ENCODE measurements at places on chromosomes 2 and 18.

DNA sequence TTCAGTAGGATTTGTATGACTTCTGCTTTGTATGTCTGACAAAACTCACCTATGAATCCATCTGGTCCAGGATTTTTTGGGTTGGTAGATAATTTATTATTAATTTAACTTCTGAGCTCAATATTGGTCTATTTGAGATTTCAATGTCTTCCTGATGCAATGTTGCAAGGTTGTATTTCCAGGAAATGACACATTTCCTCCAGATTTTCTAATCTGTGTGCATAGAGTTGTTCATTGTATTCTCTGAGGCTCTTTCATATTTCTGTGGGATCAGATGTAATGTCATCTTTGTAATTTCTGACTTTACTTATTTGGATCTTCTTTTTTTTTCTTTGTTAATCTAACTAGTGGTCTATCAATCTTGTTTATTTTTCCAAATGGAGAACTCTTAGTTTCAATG lies 584.7 kb upstream of the SETBP1 start:
- DNase-seq, result no peak
- no peaks in the 10 kb centered on the region for H3K4me1 ChIP-seq
- no peak overlapping the region for H3K27ac ChIP-seq
- no peaks in the 10 kb centered on the region for H3K27me3 ChIP-seq

DNA sequence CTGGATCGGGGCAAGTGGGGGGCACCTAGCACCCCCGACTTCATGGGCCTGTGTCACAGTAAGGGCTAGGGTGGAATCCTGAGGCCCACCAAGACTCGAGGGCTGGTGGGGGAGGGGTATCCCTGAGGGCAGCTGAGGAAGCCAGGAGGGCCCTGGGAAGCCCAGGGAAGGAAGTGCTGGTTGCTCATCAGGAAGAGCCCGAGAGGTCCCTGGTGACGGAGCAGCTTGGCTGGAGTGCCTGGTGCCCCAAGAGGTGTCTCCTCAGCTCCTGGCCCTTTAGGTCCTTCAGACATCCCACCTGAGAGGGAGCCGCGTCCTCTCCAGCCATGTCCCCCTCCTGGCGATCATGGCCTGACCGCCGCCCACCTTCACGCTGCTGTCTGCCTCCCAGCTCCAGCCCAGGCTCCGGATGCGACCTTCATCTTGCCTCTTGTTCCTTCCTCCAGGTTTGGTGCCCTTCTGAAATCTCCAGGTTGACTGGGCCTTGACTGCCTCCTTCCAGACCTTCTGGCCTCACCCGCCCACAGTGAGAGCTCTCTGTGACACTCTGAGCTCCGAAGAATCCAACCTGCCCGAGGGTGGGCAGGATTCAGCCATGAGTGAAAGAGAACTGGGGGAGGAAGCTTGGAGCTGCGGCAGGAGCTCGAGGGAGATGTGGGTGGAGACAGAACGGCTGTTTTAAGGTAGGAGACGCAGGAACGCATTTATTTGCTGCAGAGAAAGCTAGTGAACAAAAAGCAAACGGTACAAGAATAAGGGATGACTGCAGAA lies 42.7 kb upstream of the SEMA4C start:
- H3K27ac ChIP-seq, result no peak overlapping the region
- no peaks in the 10 kb centered on the region for H3K27me3 ChIP-seq
- H3K4me1 ChIP-seq, result peaks cover 40% of the 10 kb centered on the region
- no peak overlapping the region for H3K4me3 ChIP-seq
- DNase-seq, result no peak
- no peaks in the 10 kb centered on the region for H3K36me3 ChIP-seq

DNA sequence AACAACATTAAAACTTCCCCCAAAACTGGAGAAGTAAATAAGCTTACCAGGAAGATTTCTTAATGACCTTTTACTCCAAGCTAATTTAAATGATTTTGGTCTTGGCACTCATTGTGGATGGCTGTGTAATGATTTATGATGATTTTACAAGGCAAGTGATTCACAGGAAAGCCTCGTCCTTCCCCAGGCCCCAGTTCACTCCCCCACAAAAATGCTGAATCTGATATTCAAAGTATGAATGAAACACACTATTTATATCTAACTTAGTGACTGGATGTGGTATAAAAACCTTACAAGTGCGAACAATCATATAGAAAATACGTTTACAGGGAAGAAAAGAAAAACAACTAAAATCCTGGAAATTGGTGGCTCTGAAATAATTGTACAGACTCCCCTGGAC lies 49.8 kb downstream of the ZNF516 start:
- H3K4me3 ChIP-seq, result no peak overlapping the region
- H3K4me1 ChIP-seq, result no peaks in the 10 kb centered on the region
- no peaks in the 10 kb centered on the region for H3K27me3 ChIP-seq
- DNase-seq, result no peak

DNA sequence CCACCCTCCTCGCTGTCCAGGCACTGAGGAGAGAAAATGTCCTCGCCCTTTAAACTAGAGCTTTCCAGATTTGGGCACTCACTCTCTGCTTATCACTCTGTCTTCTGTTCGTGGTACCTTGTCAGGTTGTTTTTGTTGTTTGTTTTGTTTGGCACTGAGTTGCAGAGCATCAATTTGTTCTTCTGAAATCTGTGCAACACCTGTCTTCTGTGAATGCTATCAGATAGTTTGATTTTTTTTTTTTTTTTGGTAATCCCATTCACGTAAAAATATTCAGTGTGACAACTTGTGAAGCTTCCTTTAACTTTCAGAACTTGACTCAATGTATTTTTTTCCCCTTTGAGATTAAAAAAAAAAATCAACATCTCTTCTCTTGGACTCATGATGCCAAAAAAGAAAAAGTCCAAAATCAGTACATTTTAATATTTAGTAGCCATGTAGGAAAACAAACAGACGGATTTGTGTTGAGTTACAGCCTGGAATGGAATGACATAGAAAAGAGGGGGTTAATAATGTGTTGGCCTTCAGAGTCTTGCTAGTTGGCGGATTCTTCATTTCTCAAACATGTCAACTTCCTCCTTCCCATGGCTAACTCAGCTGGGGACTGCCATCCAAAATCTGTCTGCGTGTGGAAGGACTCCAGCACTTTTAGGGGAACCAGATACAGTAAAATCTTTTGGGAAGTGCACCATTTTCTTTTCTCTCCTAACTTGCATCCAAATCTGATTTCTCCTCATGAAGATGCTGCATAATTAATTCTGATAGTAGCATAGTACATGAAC lies 1.6 kb downstream of the TMEM178A start:
- no peaks in the 10 kb centered on the region for H3K36me3 ChIP-seq
- H3K27ac ChIP-seq, result no peak overlapping the region
- no peak overlapping the region for H3K4me3 ChIP-seq
- no peaks in the 10 kb centered on the region for H3K4me1 ChIP-seq

GRCh38 chr2:70897203-70897976 lies 38.3 kb upstream of the ATP6V1B1 start:
- no peak overlapping the region for H3K4me3 ChIP-seq
- DNase-seq, result no peak

- no peaks in the 10 kb centered on the region for H3K4me1 ChIP-seq
- no peaks in the 10 kb centered on the region for H3K36me3 ChIP-seq
- no peak overlapping the region for H3K4me3 ChIP-seq
- no peak overlapping the region for H3K27ac ChIP-seq
- no peak for DNase-seq
- no peaks in the 10 kb centered on the region for H3K27me3 ChIP-seq
These were observed 210.1 kb downstream of the ZNF521 start for GRCh38 chr18:25141886-25142285.

GRCh38 chr2:74008761-74009395 lies 24.2 kb downstream of the TET3 start:
- DNase-seq, result peak; percentile 98
- peaks cover 22% of the 10 kb centered on the region for H3K4me1 ChIP-seq

- H3K36me3 ChIP-seq, result no peaks in the 10 kb centered on the region
- no peak overlapping the region for H3K27ac ChIP-seq
- no peak overlapping the region for H3K4me3 ChIP-seq
- H3K4me1 ChIP-seq, result peaks cover 3% of the 10 kb centered on the region
- no peaks in the 10 kb centered on the region for H3K27me3 ChIP-seq
These were observed 67.5 kb upstream of the TTN start for GRCh38 chr2:178874529-178875240.

DNA sequence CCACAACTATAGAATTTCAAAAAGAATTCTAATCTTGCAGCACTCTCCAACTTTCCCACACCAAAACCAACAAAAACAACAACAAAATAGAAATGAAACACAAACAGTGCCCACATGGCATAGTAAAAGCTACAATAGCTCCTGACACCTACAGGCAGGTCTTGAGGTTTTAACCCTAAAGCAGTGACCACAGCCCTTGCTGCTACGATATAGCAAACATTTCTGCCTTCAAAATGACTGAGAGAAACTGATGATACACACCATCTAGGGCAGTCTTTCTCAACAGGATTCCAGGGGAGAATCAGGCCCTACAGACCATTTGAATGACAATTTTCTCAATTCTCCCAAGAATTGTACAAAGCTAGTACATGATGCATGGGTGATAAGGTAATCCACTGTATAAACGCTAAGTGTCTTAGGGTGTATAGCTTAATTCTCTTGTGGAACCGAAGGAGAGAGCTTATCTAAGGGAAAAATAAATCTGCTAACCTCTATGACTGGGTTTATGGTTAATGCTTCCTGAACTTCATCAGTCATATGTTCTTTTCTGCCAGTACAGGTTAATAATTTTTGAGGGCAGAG lies 46.5 kb downstream of the TRAK2 start:
- no peaks in the 10 kb centered on the region for H3K36me3 ChIP-seq
- H3K4me1 ChIP-seq, result no peaks in the 10 kb centered on the region
- no peak overlapping the region for H3K4me3 ChIP-seq
- H3K27me3 ChIP-seq, result no peaks in the 10 kb centered on the region
- DNase-seq, result no peak

- peak within 1 kb of the TSS; percentile 81 for H3K4me3 ChIP-seq
- H3K4me1 ChIP-seq, result peaks cover 2% of the 10 kb centered on the region
- peak; percentile 35 for DNase-seq
- no peaks in the 10 kb centered on the region for H3K27me3 ChIP-seq
- peak within 1 kb of the TSS; percentile 63 for H3K27ac ChIP-seq
These were observed at the start of gene EPB41L3 for GRCh38 chr18:5543773-5544389. TSS of gene EPB41L3 (minus strand) at chr18:5543997. CDS start at chr18:5489183, 54,814 bp downstream.

GRCh38 chr2:130303169-130303568 lies 39.5 kb upstream of the IMP4 start:
- no peak overlapping the region for H3K4me3 ChIP-seq
- no peak overlapping the region for H3K27ac ChIP-seq
- no peaks in the 10 kb centered on the region for H3K36me3 ChIP-seq
- no peak for DNase-seq
- H3K4me1 ChIP-seq, result no peaks in the 10 kb centered on the region

DNA sequence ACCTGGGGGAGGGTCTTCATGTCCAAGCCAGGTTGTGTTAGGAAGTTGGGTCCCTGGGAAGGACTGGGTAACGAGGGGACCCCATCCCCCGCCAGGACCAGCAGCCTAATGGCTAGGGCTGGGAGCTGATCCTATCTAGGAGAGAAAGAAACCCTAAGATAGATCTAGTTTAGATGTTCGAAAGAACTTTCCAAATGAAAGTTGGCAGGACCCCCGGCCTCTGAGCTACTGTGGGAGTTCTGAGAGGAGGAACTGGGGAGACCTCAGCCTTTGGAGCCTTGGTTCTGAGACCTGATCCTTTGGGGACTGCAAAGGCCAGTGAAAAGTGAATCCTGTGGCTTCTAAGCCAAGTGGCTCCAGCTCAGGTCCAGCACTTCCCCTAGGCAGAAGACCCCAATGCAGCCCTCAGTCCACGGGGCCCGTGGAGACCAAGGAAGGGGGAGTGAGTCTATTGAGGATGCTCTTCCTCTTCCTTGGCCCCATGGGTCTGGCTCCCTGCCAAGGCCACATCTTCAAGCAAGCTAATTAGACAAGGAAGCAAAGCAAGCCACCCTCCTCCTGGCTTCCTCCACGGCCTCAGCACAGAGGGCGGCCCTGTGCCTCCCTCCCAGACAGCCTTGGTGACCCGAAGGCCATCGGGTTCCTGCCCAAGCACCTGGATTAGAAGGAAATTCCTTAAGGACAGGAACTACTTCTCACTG lies 23.5 kb downstream of the CCT7 start:
- H3K36me3 ChIP-seq, result peaks cover 21% of the 10 kb centered on the region
- no peaks in the 10 kb centered on the region for H3K4me1 ChIP-seq
- H3K4me3 ChIP-seq, result no peak overlapping the region
- DNase-seq, result no peak

DNA sequence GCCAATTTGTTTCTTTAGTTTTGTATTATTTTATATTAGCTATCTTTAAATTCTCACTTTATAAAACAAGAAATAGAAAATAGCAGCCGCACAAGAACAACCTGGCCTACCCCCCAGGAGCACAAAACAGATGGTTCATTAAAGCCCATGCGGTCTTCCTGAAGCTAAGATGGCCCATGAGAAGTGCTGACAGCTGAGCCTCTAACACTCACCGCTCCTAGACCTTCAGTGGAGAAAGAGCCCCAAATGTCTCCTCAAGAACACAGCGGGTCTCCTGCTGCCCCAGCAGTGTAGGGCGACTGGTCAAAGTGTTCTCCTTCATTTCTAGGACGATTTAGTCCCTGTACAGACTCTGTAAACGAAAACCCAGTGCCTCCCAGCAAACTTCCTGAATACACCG lies 45.1 kb downstream of the LPIN2 start:
- no peaks in the 10 kb centered on the region for H3K36me3 ChIP-seq
- no peak overlapping the region for H3K27ac ChIP-seq
- no peak for DNase-seq
- no peak overlapping the region for H3K4me3 ChIP-seq

DNA sequence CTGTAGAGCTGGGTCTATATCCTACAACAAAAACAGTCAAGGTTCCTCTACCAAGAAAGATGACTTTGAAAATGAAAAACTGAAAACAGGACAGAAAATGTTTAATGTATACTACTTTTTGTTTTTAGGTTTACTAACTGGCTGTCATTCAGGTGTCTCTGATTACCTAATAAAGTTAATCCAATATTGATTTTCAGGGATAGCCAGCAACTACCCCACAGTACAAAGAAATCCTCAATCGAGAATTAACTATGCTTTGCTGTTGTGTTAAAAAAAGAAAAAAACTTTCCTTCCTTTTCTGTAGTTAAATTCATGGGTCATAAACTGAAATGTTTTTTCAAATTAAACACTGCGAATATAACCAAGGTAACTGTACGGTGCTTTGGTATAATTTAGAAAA lies 45.8 kb downstream of the TTR start:
- no peaks in the 10 kb centered on the region for H3K27me3 ChIP-seq
- H3K4me3 ChIP-seq, result no peak overlapping the region
- no peak for DNase-seq

GRCh38 chr18:56030060-56030459 lies 442.1 kb upstream of the TCF4 start:
- H3K36me3 ChIP-seq, result no peaks in the 10 kb centered on the region
- H3K4me3 ChIP-seq, result no peak overlapping the region
- DNase-seq, result no peak
- no peaks in the 10 kb centered on the region for H3K27me3 ChIP-seq

GRCh38 chr2:69565431-69565839 lies 78.1 kb downstream of the AAK1 start:
- no peak overlapping the region for H3K27ac ChIP-seq
- H3K4me1 ChIP-seq, result peaks cover 2% of the 10 kb centered on the region
- no peak overlapping the region for H3K4me3 ChIP-seq
- peaks cover 5% of the 10 kb centered on the region for H3K36me3 ChIP-seq
- no peaks in the 10 kb centered on the region for H3K27me3 ChIP-seq

- H3K36me3 ChIP-seq, result no peaks in the 10 kb centered on the region
- H3K27ac ChIP-seq, result no peak overlapping the region
- H3K4me3 ChIP-seq, result no peak overlapping the region
These were observed 22.1 kb upstream of the SLC5A7 start for GRCh38 chr2:107964185-107964584.

GRCh38 chr2:23241121-23241520 lies 143.9 kb upstream of the KLHL29 start:
- H3K36me3 ChIP-seq, result no peaks in the 10 kb centered on the region
- no peaks in the 10 kb centered on the region for H3K27me3 ChIP-seq
- peaks cover 12% of the 10 kb centered on the region for H3K4me1 ChIP-seq
- H3K4me3 ChIP-seq, result no peak overlapping the region

GRCh38 chr18:12325726-12326245 lies 17.7 kb downstream of the TUBB6 start:
- no peaks in the 10 kb centered on the region for H3K4me1 ChIP-seq
- no peak overlapping the region for H3K4me3 ChIP-seq
- H3K27me3 ChIP-seq, result no peaks in the 10 kb centered on the region
- no peak for DNase-seq

Data from trophoblast cell (in vitro differentiated cells and primary cell).